ENCODE measurements at places on chromosomes 4 and X. TPM values are rescaled to one million over a fixed set of nuclear protein-coding genes. Genes with fewer than 3 reads are reported as not detected.
A peak's percentile ranks its signal among the peaks of the same experiment; 100 is the strongest.

- DNase-seq = peak; percentile 81
These were observed 2.5 kb downstream of the TENM3 start for GRCh38 chr4:182245541-182246215.

- DNase-seq = peak; percentile 73
These were observed 4.0 kb upstream of the ITM2A start for GRCh38 chrX:79371101-79371500.

DNA sequence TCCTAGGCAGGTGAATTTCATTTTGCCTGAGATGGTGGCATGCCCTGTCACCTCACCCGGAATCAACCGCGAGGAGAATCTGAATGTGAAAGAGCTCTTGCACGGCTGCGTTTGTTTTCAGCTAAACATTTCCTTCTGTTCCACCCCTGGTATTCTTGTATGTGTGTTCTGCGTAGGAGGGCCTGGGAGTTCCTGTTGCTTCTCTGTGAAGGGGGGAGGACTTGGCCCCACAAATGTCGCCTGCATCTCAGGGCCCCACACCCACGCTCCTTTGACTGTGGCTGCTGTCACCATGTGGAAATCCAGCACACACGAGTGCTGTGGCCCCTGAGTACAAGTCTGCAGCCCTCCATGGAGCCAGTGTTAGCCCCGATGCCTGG, 45.8 kb upstream of the CLCN4 start:
- DNase-seq = no peak

GRCh38 chrX:107773906-107774435, 1.6 kb downstream of the TSC22D3 start:
- no peak for DNase-seq

DNA sequence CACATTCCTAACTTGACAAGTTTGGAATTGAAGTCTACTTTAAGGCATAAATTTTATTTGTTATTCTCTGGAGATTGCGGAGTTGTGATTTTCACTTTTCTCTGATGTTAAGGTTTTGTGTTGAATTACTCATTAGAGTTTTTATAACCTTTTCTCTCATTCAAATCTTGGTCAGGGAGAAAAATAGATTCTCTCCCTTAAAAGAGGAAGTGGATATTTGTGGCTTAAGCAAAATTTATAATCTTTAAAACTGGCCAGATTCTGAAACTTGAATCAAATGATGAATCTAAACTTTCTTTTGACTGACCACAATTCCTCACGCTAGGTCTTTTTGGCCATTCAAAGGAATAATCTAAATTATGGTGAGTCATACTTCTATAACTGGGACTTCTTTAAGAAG, 361.4 kb downstream of the TEX13C start:
- DNase-seq = no peak

- DNase-seq = no peak
These were observed 371.4 kb downstream of the NLGN4X start for GRCh38 chrX:5857232-5857631.

DNA sequence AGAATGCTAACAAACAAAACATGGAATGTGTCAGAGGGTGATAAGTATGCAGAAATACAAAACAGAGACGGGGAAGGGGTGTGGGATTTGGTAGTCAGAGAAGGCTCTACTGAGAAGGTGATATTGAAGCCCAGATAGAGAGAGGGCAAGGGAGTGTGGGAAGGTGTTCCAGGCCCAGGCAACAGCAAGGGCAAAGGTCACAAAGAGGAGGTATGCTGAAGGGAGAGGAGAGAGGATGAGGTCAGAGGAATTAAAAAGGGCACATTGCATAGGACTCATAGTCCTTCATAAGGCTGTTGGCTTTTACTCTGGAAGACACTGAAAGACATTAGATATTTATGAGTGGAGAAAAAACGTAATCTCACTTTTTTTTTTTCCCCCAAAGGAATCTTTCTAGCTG, 82.6 kb upstream of the TNIP3 start:
- DNase-seq = no peak

- no peak for DNase-seq
These were observed 175.8 kb downstream of the RCHY1 start for GRCh38 chr4:75338352-75338880.

- DNase-seq = no peak
These were observed 786.1 kb upstream of the AADAT start for GRCh38 chr4:170875868-170876267.

- DNase-seq = peak; percentile 94
These were observed 47.8 kb downstream of the APLN start for GRCh38 chrX:129606918-129607317.

DNA sequence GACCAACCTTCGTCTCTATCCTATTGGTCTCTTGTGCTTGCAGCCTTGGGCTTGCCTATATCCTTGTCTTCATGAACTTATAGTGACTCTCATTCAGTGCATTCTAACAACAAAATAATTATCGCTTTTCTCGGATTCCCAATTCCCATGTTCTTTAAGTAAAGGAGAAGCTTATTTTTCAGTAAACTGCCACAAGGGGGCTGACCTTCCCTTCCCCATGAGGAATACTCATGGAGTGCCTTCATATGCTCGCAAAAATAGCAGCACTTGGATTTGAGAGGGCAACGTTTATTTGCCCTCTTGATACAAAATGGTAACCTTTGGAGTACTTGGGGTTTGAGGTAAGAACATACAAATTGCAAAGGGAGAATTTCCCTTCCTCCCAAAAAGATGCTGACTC, 183.2 kb upstream of the TENT5D start:
- no peak for DNase-seq

DNA sequence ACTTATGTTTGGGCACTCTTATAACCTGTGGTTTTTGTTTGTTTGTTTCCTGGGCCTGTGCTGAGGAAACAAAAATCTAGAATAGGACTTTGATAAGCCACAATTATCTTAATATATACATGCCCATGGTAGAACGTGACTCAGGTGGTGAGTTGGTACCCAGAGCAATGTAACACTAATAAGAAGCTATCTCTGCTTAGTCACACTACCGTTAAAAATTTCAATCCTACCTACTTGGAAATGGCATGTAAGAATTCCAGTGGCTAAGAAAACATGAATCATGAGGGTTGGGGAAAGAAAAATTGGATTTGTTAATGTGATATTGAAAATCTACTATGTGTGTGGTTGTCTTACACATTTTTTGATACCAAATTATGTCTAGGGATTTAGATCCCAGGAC, 30.5 kb upstream of the ADGRG2 start:
- DNase-seq = no peak

GRCh38 chr4:67556436-67556835, 2.1 kb upstream of the STAP1 start:
- no peak for DNase-seq

Gene FAM9C
- not detected for total RNA-seq

Gene TMPRSS11D
- not detected for total RNA-seq

Gene TMEM35A
- 1.5 TPM for total RNA-seq

Gene PUDP
- 6.5 TPM for total RNA-seq

Gene PLK4
- total RNA-seq = 2.2 TPM

Gene CXorf65
- total RNA-seq = not detected

Gene ZDHHC15
- 0.59 TPM for total RNA-seq

Gene APLN
- 0.72 TPM for total RNA-seq

Gene MTHFD2L
- total RNA-seq = 13.0 TPM

Gene TRMT10A
- total RNA-seq = 14.5 TPM
